Left renal pelvis (tissue), 4 donors: ENCODE measurements at places on chromosomes 16 and 17. TPM values are rescaled to one million over a fixed set of nuclear protein-coding genes. Genes with fewer than 3 reads are reported as not detected.

Gene CCDC78
- 3.5 TPM for polyA plus RNA-seq

Gene GNGT2
- 2.0 TPM for polyA plus RNA-seq

Gene PRSS27
- polyA plus RNA-seq, result 1.9 TPM

Gene SMIM22
- 13.5 TPM for polyA plus RNA-seq

DNA sequence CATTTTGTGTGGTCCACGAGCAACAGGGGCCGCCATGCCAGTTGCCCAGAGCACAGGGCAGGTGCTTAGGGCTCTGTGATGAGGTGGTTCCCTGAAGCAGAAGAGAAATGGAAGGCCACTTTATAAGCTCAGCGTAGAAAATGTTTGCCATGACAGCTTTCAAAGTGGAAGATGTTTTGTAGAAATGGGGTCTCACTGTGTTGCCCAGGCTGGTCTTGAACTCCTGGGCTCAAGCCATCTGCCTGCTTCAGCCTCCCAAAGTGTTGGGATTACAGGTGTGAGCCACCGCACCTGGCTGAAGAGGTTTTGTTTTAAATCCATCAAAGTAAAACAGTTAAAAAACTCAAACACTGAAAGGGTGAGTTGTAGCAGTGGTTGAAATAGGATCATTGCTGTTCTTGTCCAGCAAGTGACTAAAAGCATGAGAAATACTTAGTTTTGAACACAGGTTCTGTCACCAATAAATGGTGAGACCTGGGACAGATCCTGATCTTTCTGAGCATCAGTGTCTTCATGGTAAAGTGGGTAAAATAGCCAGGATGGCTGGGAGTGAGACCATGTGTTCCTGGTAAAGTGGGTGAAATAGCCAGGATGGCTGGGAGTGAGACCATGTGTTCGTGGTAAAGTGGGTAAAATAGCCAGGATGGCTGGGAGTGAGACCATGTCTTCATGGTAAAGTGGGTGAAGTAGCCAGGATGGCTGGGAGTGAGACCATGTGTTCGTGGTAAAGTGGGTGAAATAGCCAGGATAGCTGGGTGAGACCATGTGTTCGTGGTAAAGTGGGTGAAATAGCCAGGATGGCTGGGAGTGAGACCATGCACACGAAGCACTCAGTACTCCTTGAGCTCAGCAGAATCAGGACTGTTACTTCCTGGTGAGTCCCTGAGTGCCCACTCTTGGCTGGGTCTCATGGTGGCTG, 46.0 kb downstream of the BANP start:
- no peak for DNase-seq

GRCh38 chr16:75390926-75391653, 42.2 kb downstream of the CFDP1 start:
- DNase-seq, result no peak

GRCh38 chr16:700684-701584, 4.7 kb downstream of the FBXL16 start:
- DNase-seq, result no peak

GRCh38 chr16:74455619-74456289, 34.5 kb upstream of the CLEC18B start:
- no peak for DNase-seq

DNA sequence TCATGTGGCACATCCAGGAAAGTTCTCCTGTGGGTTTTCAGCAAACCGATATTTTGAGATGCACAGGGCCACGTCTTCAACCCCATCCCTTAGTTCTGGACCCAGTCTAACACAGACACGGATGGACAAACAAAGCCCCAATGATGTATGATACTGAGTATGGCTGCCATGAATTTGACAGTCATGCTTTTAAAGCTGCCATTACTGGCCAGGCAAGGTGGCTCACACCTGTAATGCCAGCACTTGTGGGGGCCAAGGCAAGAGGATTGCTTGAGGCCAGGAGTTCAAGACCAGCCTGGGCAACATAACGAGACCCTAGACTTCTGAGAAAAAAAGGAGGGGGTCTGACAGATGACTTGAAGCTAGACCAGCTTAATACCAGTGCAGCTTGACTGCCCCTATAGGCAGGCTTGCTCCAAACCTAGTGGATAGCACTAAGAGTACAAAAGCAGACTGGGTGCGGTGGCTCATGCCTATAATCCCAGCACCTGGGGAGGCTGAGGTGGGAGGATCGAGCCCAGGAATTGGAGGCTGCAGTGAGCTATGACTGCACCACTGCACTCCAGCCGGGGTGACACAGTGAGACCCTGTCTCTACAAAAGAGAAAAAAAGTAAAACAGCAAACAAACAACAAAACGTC, 10.8 kb upstream of the ZNF629 start:
- no peak for DNase-seq

GRCh38 chr16:11542069-11542744, 44.5 kb downstream of the LITAF start:
- DNase-seq, result no peak
